ENCODE measurements at places on chromosomes 2 and 18.

DNA sequence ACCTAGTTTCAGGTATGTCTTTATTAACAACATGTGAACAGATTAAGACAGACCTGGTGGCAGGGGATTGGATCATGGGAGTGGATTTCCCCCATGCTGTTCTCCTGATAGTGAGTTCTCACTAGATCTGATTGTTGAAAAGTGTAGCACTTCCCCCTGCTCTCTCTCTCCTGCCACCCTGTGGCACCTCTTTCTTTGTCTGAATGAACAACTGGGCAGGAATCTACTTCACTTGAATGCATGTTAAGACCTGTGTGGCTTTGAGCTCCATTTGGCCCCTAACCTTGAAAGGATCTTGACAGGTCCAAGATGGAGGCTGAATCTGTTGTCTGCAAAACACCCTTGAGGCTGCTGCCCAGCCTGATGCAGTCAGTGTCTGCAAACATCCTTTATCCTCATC lies 194.4 kb downstream of the RNF144A start:
- no peak for DNase-seq

- no peak for DNase-seq
Measured at GRCh38 chr18:77530732-77531131, 281.1 kb downstream of the GALR1 start.

GRCh38 chr2:55235724-55236538 lies 3.4 kb downstream of the RPS27A start:
- DNase-seq = no peak

DNA sequence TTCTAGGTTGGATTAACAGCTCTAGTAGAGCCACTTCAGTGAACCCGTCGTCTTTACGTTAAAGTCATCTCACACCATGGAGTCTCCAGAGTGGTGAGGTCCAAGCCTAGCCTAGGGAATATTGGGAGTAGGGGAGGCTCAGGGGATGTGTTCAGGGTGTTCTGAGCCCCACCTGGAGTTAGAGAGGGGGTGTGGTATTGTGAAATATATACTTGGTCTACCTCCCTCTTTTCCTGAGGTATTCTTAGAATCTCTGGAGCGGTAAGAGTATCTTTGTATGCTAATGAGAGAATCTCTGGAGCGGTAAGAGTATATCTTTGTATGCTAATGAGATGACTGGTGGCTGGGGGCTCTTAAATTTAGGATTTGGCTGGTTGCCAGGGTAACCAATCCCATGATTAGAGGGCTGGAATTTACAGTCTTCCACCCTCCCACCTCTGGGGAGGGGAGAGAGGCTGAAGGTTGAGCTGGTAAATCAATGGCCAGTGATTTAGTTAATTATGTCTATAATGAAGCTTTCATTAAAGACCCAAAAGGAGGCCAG lies 69.5 kb downstream of the INPP4A start:
- no peak for DNase-seq

DNA sequence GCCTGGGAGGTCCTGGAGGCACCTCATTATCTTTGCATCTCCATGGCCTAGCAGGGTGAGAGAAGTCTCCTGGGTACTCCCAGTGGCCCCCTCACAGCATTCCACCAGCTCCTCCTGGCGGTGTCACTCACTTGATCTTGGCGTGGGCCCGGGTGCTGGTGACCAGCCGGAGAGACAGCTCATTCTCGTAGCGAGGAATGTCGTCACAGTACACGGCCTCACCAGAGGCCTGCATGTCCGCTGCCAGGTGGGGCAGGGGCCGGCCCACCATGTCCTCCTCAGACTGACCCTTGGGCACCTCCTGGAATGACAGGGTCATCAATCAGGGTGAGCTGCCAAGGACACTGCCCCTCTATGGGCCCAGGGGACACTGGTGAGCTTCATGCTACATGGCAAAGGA lies 42.4 kb downstream of the XDH start:
- no peak for DNase-seq

- DNase-seq = no peak
Measured at GRCh38 chr2:162232027-162232426, 11.2 kb downstream of the FAP start.

- DNase-seq = no peak
Measured at GRCh38 chr2:70357684-70358071, 55.8 kb upstream of the FAM136A start.

All from fibroblast of skin of left biceps (primary cell).